ENCODE measurements at places on chromosomes 6 and 20.
A peak's percentile ranks its signal among the peaks of the same experiment; 100 is the strongest.

DNA sequence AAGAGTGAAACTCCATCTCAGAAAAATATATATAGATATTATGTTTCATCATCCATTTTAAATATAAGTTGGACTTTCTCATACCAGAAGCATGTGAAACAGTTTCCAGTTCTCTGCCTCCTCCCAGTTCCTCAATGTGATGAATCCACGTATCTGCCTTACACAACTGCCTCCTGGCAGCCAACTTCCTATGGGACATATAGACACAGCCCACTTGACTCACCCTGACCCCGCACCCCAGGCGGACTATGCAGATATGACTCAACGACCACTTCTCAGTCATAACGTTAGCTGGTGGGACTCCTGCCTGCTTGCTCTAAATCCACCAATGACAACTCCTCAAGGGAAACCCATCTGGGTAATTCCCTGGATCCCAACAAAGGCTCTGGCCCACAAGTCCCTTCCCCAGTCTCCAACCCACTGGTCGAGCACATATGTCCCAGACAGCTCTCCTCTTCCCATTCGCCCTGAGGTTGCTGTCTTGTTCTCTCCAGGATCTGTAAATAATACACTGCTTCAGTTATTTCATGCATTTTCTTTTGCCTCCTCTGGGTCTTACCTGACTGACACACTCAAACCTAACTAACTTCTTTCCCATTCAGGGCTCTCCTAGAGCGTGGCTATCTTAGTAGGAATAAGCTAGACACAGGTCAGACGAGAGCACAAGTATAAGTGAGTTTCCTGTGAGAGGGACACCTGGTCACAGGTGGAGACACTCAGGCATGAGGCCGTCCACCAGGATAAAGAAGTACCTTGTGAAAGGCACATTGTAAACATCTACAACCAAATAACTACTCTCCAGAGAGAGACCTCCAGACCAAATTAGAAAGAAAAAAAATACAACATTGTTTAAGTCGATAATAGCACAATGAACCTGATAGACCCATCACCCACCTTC is 548.5 kb downstream of the CD83 start:
- peak; percentile 98 for DNase-seq

DNA sequence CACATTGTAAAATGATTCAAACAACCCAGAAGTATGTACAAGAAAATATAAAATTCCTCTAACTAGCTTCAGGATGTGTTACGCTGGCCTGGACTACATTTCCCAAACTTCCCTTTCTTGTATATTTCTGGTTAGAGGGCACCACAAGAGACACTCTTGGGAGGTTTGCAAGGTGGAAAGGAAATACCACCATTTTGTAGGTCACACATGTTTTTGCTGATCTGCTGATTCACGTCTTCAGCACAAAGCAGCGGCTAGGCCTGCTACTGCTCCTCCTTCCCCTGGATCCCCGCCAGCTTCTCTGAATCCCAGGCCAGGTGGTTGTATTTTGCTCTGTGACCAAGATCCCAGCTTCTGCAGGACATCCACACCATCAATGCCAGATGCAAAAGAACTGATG is 104.2 kb downstream of the AGPAT4 start:
- peak; percentile 51 for DNase-seq

DNA sequence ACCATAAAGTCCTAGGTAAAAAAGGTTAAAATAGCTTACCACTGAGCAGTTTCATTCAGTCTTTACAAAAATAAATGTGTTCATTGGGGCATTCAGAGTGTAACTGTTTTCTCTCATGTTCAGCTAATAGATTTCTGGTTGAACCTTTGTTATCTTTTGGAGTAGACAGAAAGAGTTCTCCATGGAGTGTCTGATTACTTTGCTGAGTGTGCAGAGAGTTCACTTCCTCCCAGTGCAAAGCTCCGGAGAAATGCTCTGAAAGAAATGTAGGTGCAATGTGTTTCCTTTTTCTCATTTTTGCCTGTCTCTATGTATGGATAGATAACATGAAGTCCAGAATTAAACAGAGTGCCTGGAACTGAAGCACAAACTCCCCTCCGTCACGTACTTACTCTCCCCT is 52.6 kb downstream of the JAG1 start:
- no peak for DNase-seq

DNA sequence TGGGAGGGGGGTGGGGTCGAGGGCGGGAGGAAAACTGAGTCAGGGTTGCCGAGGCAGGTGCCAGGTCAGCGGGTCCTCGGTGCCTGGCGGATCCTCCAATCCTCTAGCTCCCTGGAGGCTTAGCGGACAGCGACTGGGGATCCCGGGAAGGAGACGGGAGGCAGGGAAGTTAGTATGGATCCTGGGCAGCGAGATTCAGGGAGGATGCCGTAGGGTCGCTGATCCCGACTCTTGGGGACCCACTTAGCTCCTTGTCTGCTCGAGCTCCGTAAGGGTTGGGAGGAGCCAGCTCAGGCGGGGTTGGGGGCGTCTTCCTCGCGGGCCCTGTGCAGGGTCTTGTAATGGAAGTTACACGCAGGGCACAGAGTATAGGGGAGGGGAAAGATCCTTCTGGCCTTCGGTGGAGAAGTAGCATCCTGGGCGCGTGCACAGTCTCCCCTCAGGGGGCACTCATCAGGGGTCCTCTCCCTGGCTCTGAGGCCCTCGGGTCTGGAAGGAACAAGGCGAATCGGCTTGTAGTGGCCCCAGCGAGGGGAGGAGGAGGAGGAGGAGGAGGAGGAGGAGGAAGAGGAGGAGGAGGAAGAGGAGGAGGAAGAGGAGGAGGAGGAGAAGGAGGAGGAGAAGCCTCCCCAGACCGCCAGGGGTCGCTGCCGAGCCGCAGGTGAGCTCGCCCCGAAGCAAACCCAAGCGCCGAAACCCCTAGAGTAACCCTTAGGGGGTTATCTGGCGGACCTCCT is 6.4 kb upstream of the SLC12A5 start:
- peak; percentile 19 for DNase-seq

- DNase-seq, result peak; percentile 19
Observed at GRCh38 chr6:89792881-89793280, 26.7 kb downstream of the MDN1 start.

GRCh38 chr20:34940081-34940481 is 15.5 kb downstream of the GSS start:
- no peak for DNase-seq

DNA sequence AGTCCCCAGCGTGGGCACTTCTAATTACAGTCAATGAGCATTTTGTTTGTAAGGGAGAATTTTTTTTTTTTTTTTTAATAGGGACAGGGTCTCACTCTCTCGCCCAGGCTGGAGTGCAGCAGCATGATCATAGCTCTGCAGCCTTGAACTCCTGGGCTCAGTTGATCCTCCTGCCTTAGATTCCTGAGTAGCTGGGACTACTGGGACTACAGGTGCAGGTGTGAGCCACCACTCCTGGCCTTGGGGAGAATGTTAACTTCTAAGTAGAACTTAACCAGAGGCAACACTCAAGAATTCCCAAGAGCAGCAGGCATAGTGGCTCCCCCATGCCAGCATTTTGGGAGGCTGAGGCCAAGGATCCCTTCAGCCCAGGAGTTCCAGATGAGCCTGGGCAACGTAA is 52.9 kb upstream of the ZNF217 start:
- DNase-seq, result no peak

- DNase-seq, result peak; percentile 41
Observed at GRCh38 chr20:6705106-6705766, 62.2 kb upstream of the BMP2 start.

DNA sequence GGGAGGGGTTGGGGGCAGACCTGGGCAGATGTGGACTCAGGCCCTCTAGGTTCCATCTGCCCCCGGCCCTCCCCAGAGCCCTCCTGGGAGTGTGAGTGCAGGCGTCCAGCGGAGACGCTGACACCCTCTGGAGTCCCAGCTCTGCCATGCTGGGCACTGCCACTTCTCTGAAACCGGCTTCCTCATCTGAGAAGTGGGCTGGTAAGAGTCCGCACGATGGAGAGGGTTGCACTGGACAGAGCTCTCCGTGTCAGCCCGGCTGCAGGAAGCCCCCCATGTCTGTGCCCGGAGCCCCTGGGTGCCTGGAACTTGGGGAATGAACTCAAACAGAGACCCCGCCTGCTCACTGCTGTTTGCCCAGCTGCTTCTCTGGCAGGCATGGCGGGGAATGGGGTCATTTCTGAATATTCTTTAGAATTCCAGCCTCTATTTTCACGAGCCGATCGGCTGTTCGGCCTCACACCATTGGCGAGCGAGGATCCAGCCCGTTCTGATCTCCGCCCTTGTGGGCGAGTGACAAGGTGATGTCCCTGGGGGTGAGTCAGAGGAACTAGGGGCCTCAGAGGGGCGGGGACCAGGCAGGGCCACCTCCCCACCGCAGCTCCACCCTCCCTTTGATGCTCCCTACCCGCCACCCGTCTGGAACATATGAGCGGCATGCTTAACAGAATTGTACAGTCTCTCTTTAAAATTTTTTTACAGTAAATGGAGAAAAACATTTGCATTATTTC is 47.8 kb upstream of the GATA5 start:
- no peak for DNase-seq

DNA sequence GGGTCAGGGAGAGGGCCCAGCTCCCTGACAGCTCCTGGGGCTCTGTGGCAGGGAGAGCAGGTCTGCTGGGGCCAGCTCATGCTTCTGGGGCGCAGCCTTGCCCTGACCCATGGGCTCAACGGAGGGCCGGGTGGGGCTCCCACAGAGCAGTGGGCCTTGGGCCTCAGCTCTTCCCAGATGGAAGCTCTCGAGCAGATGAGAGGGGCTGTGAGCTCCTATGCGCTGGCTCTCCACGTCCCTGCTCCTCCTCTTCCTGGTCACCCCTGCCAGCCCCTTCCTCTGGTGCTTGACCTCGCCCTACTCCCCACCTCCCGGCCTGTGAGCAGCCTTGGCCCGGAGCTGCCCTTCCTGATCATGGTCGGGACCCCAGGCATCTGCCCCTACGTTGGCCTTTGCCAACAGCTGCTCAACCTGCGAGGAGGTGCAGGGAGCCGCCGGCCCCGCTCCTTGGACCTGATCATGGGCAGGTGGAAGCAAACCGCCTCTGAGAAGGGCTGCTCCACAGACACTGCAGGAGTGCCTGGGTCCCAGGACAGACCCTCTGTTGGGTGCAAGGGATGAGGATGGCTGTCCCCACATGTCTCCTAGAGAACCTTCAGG is 26.8 kb upstream of the GATA5 start:
- DNase-seq, result no peak

DNA sequence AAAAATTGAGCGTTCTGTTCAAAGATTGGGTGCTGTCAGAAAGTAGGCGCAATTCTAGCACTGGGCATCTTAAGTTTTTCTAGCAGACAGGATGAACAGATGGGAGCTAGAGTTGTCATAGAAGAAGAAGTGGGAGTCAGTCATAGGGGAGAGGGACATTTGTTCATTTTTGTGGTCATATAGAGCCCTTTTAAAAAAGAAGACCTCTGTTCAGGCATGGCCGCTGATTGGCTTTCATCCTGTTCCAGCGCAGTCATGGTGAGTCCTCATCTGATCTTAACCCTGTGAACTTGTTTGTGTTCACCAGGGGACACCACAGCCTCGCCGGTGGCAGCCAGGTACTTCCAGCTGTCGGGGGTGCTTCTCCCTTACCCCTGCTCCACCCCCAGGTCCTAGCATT is 29.7 kb upstream of the PBOV1 start:
- DNase-seq, result no peak

- no peak for DNase-seq
Observed at GRCh38 chr20:271069-271468, 13.5 kb downstream of the DEFB132 start.

- peak; percentile 33 for DNase-seq
Observed at GRCh38 chr6:54716877-54717276, 129.7 kb upstream of the FAM83B start.

DNA sequence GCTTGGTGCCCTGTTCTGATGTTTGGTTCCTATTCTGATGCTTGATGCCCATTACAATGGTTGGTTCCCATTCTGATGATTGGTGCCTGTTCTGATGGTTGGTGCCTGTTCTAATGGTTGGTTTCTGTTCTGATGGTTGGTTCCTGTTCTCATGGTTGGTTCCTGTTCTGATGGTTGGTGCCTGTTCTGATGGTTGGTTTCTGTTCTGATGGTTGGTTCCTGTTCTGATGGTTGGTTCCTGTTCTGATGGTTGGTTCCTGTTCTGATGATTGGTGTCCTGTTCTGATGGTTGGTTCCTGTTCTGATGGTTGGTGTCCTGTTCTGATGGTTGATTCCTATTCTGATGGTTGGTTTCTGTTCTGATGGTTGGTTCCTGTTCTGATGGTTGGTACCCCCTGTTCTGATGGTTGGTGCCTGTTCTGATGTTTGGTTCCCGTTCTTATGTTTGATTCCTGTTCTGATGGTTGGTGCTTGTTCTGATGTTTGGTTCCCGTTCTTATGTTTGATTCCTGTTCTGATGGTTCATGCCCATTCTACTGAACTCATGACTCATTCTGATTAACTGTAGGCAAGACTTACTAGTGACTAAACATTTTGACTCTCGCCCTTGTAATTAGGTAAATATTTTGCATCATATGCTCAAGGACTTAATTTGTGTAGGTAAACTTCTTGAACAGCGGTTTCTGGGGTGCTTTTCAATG is 146.2 kb downstream of the DLL1 start:
- no peak for DNase-seq

GRCh38 chr20:3010985-3011723 is 32.3 kb upstream of the GNRH2 start:
- peak; percentile 3 for DNase-seq

DNA sequence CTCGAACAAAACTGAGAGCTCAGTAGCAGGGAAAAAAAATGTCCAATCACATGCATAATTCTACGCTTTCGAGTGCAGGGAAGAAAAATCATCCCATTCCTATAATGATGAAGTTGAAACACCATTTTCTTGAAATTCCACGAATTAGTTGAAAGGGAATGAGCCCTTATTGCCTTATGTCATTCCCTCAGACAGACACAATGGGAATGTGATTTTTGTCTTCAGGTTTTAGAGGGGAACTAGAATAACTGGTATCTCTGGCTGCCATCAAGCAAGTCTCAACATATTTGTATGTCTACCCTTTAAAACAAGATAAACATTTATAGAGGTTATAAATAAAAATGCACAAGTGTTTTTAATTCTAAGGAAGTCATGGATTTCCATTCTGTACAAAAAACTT is 87.9 kb downstream of the KIF13A start:
- DNase-seq, result no peak

DNA sequence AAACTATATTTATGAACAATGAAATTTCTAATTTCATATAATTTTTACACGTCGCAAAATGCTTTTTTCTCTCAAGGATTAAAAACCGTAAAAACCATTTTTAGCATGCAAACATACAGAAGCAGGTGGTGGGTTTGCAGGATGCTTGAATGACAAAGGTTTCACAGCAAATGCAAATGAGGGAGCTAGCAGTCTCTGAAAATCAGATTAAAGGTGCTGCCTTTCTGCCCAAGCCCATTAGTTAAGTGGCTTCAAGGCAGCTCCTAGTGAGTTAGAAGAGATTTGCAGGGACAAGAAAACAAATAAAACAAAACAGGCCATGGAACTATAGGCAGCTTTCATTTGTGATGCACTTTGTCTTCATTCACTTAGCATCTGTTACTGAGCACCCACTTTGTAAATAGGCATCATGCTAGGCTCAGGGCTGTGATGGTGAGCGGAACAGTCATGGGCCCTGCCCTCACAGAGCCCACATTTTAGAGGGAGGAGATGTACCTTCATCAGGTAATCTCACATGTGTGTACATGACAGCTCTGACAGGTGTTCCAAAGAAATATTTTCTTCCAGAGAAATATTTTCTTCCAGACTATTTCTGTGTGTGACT is 29.5 kb downstream of the NAPB start:
- no peak for DNase-seq

GRCh38 chr20:7579888-7580287 is 360.4 kb downstream of the HAO1 start:
- DNase-seq, result no peak

GRCh38 chr20:21230220-21230619 is 72.9 kb upstream of the XRN2 start:
- no peak for DNase-seq

Measured in fibroblast of skin of scalp (primary cell).